ENCODE measurements at places on chromosomes 13 and 19.

DNA sequence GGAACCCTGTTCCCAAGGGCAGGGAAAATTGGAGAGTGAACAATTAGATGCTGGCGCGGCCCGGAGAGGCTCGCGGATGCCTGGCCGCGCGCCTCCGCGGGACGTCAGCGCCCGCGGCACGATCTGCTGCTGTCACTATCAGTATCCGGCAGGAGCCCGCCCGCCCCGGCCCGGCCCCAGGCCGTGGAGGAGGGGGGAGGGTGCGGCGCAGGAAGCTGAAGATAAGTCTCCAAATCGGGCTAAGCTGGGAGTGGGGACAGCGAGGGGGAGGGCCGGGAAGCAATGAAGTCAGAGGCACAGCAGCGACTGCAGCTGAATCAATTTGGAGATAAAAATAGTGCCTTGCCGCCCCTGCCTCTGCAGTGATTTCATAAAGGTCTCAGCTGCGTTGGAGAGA, 441.5 kb upstream of the KLF12 start:
- peak; percentile 45 for DNase-seq

DNA sequence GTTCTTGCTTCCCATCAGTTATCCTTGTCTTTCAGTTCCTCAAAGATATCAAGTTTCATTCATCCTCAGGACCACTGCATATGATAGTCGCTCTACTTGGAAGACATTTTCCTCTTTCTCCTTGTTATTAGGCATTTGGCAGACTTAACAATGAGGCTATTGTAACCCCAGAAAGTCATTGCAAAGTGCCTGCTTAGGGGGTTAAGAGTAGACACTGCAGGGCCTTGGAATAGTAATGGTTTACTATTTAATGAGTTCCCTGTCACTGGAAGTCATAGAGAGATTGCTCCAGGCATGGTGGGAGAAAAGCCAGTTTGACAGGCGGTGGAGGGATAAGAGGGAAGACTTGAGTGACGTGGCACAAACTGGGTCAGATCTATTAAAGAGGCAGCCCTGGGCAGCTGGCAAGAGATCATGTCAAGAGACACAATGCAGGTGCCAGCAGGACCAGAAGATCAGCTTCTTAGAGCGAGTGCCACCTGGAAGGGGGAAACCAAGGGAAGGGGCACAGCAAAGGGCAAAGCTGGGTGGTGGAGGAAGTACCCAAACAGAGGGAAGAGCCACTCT, 16.8 kb upstream of the CPB2 start:
- DNase-seq, result no peak

- no peak for DNase-seq
These were observed 2.8 kb upstream of the ARL11 start for GRCh38 chr13:49625392-49626079.

GRCh38 chr19:6048793-6049405, 61.4 kb downstream of the RFX2 start:
- DNase-seq, result peak; percentile 79

- DNase-seq, result no peak
These were observed 6.4 kb downstream of the ZNF808 start for GRCh38 chr19:52533901-52534300.

GRCh38 chr19:38949580-38950367, 19.0 kb downstream of the MRPS12 start:
- peak; percentile 83 for DNase-seq

- DNase-seq, result no peak
These were observed 582.6 kb downstream of the SLITRK6 start for GRCh38 chr13:85216576-85216975.

DNA sequence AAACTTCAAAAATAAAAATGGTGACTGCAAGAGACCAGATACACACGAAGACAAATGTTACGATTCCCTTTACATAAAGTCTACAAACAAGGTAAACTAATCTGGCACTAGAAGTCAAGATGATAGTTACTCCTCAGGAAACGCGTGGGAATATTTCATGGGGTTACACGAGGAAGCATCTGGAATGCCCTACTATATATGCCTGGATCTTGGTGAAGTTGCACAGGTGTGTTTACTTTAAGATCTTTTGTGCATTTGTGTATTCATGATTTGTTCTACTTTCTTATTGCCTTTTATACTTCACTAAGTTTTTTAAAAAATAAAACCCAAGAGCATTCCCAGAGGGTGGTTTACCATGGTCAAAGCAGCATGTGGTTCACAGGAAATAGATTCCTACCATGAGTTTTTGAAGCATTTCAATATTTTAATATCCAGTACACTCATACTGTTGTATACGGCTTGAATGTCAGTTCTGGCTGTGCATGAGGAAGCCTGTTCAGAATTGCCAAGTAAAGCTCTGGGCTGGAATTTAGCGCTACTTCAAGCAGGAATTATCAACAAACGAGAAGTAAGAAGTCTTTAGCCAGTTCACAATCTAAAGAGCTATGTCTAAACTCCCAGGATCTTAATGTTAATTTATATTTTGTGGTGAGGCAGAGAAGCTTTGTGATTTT, 239.8 kb upstream of the KLHL1 start:
- DNase-seq, result no peak

DNA sequence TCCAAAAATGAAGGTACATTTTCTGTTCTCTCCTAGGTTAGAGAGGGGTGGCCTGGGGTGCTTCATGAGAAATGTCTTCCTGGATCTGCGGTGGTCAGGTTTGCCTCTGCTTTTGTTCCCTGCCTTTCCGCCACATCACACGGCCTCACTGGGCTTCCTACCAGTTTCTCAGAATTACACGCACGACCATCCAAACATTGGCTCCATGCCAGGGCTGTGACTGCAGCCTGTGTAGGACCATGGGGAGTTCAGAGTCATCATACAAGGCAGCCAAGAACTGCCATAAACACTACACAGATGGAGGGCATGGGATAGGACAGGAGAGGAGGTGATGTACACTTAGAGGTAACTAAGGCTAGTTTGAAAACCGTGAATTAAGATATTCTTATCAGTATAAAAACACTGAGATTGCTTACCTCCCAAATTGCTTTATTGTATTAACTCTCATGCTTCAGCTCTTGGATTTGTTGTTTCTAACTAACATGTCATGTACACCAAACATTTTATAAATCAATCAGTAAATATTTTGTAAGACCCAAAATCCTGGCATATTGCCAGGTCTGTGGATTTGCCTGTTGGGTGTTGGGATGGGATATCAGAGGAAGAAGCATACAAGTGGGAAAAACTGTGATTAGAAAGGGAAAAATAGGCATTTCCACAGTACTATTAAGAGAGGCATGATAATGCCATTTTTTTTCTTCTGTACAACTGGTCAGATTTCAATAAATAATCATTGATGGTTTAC, 45.2 kb downstream of the CDADC1 start:
- DNase-seq, result no peak

GRCh38 chr19:35142606-35143230, 337 bp upstream of the FXYD7 start:
- peak; percentile 74 for DNase-seq

DNA sequence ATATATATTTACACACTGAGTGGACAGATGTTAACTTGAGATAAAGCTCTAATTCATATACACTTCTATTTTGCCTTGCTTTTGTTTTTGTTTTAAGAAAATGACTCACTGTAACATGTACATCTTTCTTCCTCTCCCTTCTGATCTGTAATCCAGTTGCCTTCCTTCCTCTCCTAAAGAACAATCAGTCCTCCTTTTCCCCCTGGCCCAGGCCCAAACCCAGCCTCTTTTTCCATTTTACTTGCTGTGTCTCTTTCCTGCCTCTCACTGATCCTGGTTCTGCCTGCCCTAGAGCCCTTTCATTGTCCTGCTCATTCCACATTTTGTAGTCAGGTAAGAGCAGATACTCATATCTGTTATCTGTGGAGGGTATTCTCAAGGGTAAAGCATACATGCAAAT, 50.8 kb downstream of the ZAR1L start:
- no peak for DNase-seq

- DNase-seq, result no peak
These were observed 17.6 kb downstream of the NOVA2 start for GRCh38 chr19:45955905-45956608.

- no peak for DNase-seq
These were observed 16.1 kb downstream of the COL4A1 start for GRCh38 chr13:110290826-110291225.

DNA sequence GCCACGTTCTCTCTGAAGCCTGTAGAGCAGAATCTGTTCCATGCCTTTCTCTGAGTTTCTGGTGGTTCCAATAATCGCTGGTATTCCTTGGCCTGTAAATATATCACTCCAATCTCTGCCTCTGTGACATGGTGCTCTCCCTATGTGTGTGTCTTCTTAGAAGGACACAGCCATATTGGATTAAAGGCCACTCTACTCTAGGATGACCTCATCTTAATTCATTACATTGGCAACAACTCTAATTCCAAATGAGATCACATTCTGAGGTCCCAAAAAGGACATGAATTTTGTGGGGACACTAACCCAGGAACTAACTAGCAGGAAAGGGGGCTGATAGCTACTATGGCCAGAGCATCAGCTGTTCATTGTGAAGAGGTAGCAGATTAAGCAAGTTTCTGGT, 110.7 kb downstream of the KLF12 start:
- DNase-seq, result no peak

GRCh38 chr13:44347949-44348348, 25.7 kb upstream of the SERP2 start:
- no peak for DNase-seq

DNA sequence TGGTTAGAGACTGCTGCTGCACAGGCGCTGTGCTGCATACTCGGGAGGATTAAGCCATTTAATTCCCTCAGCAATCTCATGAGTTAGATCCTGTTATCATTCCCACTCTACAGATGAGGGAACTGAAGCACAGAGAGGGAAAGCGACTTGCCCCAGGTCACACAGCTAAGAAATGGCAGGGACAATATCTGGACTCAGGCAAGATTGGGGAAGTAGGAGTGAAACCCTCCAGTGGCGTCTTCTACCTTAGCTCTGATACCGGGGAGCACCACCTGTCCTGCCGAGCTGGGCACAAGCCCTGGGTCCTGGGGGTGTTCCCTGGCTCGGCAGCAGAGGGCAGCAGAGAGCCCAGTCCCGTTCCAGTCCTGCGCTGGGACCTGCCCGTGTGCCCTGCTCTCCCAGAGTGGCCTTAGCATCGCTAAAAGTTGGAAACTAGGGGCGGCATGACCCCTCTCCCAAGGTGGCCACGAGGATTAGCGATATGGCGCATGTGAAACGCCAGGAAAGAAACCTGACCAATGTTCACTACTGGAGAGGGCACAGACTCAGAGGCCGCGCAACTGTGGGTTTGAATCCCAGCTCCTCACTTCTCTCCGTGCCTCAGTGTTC, 20.5 kb downstream of the CYTH2 start:
- DNase-seq, result peak; percentile 88

DNA sequence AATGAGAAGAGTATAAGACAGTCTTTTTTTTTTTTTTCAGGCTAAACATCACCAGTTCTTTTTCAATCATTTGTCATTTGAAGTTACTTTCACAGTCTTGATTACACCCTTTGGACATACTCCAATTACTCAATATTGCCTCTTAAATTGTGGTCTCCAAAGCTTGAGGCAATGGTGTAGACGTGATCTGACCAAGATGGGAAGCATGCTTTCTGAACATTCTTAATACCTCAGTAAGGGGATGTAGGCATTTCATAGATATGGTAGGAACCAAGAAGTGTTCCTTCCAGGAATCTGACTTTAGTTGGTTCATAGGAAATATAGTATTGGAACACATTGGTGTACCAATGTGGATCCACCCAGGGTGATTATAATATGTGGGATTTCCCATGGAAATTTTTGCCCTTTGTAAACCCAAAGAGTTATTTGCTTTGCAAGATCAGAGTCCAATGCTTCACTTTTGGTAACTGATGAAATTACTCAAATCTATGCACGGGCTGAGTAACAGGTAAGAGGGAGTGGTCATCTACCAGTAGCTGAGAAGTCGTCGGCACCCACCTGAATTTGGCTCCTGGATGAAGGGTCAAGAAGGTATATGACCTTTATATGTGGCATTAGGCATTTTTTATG, 62.2 kb downstream of the ERCC5 start:
- DNase-seq, result no peak

- DNase-seq, result no peak
These were observed 229.1 kb downstream of the KCNRG start for GRCh38 chr13:50244355-50244712.

DNA sequence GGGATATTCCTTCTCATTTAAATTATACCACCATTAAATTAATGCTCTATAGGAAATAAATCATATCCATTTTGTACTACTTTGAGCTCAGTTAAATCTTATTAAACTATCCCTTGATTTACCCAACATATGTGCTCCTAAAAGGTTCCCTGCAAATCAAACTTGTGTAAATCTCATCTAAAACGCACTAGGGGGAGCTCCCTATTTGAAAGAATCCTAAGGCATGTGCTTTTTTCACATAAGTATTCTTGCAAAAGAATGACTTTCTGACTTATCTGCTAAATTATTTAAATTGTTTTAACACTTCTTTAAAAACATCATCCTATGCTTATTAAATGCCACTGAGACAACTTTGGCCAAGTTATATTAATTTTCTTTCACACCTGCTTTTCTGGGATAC, 7.9 kb downstream of the INTS6 start:
- DNase-seq, result no peak

- no peak for DNase-seq
These were observed 9.6 kb upstream of the BBC3 start for GRCh38 chr19:47240556-47240955.

DNA sequence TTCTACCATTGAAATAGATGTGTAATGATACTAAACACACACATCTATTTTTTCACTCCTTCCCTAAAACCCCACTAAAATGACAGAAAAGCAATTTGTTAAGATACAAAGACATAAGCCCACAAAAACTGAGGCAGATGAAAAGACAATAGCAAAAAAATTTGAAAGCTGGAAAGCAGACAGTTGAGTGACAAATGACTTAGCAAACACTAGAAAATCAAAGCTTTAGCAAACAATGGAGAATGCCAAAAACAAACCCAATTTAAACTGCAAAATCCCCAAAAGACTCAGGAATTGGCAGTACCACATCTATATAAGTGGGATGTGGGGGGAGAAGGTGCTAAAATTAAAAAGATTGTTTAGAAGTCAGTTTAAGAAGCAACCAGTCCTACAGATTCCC, 9.5 kb downstream of the TSC22D1 start:
- DNase-seq, result no peak

GRCh38 chr13:106819413-106820180, 251.7 kb upstream of the ARGLU1 start:
- DNase-seq, result no peak

DNA sequence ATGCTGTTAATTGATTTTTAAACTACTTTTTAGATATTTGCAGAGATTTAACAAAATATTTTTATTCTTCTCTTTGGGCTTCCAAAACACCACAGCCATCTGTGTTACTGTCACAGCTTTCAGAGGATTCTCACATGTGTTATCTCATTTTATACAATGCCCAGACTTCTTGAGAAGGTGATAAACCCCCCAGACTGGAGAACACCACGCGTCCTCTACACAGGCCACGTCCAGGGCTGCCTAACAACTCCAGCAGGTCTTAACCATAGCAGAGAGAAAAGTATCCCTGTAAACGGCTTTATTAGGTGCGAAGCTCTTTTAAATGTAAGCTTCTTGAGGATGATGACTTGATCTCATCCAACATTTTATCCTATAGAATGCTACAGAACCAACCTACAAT, 2.0 kb downstream of the GPR183 start:
- DNase-seq, result no peak

GRCh38 chr13:98665638-98665995, 86.9 kb downstream of the SLC15A1 start:
- no peak for DNase-seq
